Epithelial cell of proximal tubule (primary cell): ENCODE measurements at places on chromosomes 3 and 15.

GRCh38 chr15:80105595-80105994 lies 46.1 kb downstream of the ZFAND6 start:
- DNase-seq: no peak

DNA sequence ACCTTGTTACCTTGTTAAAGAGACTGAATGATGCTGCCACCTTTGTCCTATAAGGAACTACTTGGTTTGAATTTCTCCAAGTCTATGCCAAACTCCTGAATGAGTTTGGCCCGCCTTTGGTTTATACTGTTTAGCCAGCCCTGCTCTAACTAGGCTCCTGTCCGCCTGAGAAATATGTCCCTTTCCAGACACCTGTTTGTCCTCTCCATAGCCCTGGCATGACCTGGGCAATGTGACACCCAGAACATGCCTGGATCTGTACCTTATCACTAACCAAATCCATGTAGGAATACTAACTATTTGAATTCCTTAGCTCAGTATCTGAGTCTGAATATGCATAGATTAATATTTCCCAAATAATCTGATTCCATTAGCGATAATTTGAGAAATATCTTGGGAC lies 24.4 kb upstream of the TMC3 start:
- DNase-seq: no peak

DNA sequence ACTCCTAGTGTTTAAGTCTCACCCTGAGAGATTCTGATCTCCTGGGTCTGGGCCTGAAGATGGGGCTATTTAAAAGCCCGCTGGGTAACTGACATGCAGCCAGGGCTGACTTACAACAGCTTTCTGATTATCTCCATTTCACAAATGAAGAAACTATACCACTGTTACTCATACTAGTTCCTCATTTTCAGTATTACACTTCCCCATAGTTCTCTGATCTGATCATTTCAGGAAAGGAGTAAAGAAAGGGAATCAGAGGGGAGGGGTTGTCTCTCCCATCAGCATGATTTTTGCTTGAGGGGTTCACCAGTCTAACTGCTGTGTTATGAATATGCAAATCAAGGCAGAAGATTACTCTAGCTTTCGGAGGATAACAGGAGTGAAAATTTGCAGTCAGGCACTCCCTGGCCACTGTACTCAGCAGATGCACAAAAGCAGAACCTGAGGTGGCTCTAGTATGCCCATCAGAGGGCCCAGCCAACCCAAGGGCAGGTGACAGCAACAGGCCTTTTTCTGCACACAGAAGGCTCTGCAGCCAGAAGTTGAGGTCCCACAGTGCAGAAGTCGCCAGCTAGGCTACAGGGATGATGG lies 59.4 kb downstream of the DAPK2 start:
- DNase-seq: no peak

DNA sequence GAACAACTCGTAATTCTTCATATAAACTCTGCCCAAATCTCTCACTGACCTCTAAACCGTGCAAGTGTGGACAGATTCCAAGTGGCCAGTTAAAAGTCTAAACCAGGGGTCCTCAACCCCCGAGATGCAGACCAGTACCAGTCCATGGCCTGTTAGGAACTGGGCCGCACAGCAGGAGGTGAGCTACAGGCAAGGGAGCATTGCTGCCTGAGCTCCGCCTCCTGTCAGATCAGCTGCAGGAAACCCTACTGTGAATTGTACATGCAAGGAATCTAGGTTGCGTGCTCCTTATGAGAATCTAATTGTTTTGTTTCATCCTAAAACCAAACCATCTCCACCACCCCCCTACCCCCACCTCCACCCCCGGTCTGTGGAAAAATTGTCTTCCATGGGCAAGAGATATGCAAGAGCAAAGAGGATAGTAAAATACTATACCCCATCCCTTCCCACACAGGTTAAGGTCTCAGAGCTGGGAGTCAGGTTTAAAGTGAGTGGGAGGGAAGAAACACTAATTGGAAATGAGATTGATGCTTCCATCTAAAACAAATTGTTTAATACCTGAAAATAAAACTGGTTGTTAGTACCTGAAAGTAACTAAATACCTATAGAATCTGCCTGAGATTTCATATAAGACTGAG lies 54.0 kb downstream of the POLQ start:
- DNase-seq: no peak

- no peak for DNase-seq
Observed at GRCh38 chr15:88397506-88397905, 69.7 kb downstream of the MRPL46 start.

GRCh38 chr3:123084192-123084591 lies 17.4 kb downstream of the PDIA5 start:
- no peak for DNase-seq

GRCh38 chr15:45429941-45430792 lies 51.8 kb upstream of the GATM start:
- DNase-seq: no peak

DNA sequence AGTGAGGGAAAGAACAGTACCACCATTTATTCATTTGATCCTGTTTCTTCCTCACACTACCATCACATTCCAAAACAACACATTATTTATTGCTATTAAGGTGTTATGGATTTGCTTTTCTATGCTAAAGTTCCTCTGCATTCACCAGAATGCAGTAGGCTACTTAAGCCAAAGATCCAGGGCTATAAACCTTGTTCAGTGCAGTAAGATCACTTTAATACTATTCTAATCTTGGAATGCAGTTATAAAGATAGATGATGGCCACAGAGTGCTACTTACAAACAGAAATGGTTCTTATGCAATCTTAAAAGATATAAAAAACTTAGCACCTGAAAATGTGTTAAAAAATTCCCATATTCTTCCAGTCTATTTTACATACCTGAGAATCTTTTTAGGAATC lies 107.5 kb upstream of the TSPAN3 start:
- no peak for DNase-seq

DNA sequence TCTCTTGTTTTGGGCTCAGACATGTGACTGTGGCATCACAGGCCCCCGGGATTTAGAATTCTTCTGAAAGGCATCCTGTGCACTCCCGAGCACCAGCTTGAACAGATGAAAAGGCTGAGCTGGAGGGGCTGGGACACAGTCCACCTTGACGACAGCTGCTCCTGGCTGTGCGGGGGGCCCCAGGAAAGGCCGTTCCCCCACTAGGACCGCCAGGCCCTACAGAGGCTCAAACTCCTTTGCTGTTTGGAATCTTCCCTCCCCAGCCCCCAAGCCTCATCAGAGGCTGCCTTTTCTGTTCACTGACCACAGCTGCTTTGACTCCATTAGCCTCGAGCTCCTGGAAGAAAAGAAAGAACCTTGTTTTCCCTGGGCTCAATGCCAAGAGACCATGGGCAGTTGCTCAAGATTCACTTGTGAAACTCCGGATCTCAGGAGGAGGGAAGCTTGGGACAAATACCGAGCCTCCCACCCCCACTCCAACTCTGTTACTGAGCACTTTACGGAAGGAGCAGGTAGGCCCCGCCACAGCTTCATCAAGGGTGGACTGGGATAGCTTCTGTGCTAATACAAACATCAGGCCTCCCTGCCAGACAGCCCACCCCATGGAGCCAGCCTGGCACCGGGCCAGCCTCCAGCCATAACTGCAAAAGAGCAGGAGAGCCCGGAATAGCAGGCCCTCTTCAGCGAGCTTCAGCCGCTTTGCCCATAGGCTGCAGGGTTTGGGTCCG lies 15.7 kb downstream of the CIDEC start:
- peak; percentile 76 for DNase-seq

GRCh38 chr3:78353231-78353630 lies 1313.3 kb downstream of the ROBO2 start:
- DNase-seq: no peak

DNA sequence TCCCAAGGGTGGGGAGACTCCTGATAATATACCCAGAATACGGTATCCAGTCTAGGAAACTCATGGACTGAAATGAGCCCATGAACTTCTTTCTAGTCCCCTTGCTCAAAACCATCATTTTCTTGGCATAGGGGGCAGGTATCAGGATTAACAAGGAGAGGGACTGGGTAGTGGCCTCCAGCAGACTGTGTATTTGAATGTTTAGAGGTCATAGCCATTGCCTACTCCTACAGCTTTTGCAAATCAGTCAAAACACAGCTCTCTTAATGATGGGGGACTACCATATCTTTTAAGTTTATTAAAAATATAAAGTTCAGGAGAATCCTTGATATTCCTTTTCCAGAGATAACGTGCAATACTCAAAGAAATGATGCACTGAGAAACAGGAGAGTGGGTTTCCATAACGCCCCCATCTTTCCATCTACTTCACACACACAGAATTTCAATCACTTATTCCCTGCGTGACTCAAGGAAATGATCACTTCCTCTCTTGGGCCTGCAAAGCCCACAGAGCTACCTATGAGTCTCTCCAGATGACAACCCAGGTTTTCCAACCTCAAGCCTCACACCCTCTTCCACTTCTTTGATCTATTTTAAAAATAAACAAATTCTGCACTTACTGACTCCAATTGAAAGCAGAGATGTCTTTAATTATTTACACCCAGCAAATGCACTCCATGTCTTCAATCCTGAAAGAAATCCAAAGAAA lies 584.0 kb upstream of the LMCD1 start:
- no peak for DNase-seq

DNA sequence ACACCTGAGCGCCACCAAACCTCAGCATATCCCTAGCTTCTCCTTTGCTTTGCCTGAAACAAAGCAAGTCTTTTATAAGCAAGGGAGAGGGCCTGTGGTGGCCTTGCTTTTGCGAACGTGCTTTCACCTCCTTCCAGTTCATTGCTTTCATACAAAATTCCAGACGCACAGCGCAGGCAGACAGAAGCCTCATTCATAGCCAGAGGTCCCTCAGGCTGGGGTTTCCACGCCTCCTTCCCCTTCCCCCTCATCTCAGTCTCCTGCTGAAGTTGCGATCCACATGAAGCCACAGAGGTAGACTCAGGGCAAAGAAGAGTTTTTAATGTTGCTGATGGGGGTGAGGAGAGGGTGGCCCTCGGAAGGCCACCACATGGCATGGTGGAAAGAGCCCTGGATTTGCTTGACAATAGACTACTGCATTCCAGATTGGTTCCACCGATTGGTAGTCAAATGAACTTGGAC lies 59.4 kb upstream of the FLNB start:
- no peak for DNase-seq

DNA sequence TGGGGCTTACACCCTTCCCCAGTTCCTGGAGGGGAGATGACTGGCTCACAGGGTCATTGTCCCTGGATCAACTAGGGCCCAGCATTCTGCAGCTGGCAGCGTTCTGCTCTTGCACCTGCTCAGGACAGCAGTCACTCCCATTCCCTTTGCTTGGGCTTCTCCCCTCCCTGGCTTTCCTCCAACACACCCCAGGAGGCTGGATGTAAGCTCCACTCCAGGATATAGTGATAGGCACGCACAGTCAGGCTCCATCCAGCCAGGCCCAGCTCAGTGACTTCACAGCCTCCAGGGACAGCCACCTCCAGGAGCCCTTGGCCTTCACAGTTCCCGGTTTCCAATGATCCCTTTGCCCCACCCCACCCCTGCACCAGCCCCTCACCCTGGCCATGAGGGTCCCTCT lies 1.9 kb downstream of the SPTBN5 start:
- DNase-seq: no peak

GRCh38 chr3:157637866-157638265 lies 134.7 kb upstream of the VEPH1 start:
- no peak for DNase-seq

- DNase-seq: no peak
Observed at GRCh38 chr15:68719672-68720071, 101.0 kb downstream of the ANP32A start.

DNA sequence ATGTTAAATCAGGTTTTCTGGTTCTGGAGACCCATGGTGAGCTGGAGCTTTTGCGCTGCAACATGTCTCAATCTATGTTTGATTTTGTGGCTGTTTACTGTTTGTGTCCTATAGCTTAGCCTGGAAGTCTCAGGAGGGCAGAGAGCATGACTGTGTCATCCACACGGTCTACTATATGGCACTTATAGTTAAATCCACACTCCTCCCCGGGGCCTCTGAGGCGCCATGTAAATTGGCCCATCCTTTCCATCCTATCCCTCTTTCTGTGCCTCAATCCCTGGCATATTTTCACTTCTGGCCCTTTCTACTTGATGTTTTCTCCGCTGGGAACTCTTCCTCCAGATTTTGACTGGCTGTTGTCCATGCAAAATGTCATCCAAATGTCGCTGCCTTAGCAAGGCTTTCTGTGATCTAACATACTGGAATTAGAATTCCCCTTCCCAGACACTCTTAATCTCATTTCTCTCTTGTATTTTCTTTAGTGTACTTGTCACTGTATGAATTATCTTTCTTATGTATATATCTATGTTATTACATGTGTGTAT lies 560.8 kb upstream of the RGMA start:
- no peak for DNase-seq

- DNase-seq: no peak
Observed at GRCh38 chr3:168364967-168365366, 269.2 kb upstream of the GOLIM4 start.

DNA sequence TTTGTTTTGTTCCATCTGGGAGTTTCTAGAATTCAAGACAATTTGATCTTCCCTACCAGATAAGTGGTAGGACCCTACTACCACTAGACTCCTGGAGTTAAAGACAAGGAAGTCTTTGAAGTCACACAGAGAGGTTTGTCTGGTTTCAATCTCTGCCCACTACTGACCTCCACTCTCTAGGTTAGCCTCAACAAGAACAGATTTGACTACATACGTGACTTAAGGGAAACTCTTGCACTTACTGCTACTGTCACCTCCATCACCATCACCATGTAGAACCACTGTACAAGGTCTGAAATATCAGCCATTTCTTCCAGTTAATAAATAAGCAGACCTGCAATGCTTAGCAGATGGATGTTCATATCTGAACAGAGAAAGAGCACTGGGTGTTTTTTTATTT lies 148.3 kb upstream of the ARHGEF26 start:
- DNase-seq: no peak

DNA sequence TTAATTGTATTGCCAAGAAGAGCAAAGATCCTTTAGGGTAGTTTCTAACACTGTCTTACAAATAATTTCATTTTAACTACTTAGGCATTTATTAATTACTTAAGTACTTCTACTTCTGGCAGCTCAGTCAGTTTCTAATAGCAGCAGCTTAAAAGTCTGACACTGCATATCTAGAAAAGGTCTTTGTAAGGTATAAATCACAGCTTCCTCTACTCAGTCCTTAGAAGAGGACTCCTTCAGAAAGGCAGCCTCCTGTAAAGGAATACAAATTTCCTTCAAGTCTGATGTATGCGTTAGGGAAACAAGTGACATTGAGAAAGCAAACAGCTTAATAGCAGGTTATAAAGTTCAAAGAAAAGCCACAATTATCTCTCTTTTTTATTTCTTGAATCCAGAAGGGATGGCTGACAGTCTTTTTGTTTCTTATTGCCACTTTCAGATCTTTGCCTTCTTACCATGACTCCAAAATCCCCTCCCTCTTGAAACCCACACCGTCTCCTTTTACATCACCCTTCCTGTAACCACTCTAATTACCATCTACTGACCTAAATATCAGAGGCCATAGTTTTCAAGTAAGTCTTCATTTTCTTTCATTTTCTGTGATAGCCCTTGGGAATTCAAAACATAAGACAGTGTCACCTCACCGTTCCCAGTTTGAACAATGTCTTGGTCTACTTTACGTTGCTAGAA lies 109.5 kb downstream of the CGGBP1 start:
- no peak for DNase-seq

DNA sequence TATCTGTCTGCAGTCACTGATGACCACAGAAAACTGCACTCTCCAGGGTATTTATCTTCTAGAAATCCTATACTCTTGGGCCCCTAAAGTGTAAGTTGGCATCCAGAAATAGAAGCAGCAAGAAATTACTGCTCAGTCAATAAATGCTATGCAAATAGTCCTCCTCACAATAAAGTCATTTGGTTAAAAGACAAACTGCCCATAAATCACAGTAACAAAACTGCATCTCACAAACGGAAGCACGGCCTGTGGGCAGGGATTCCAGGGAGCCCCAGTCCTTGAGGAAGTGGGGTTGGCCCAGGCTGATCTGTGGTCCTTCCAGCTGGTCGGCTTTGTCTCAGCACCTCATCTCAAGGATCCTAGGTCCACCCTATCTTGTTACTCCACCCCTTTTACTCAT lies 29.7 kb upstream of the SPATA12 start:
- DNase-seq: no peak
